Cardiac septum (tissue), 1 donor: ENCODE measurements at places on chromosomes 13 and 19.

DNA sequence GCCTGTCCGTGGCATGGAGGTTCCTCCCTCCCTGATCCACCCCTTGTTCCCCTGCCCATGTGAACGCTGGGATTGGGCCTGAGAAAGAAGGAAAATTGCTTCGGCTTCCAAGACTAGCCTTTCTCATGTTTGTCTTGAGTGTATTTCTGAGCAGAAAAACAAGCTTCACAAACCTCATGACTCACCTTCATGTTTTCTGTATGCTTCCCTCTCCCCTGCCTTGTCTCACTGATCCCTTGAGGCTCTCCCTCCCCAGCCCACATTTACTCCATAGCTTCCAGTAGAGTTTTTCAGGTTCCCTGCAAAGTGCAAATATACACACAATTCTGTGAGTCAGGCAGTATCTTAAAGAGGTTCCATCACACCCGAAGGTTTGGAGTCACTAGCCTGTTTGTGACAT, 572.4 kb downstream of the UQCRFS1 start:
- no peak for DNase-seq

DNA sequence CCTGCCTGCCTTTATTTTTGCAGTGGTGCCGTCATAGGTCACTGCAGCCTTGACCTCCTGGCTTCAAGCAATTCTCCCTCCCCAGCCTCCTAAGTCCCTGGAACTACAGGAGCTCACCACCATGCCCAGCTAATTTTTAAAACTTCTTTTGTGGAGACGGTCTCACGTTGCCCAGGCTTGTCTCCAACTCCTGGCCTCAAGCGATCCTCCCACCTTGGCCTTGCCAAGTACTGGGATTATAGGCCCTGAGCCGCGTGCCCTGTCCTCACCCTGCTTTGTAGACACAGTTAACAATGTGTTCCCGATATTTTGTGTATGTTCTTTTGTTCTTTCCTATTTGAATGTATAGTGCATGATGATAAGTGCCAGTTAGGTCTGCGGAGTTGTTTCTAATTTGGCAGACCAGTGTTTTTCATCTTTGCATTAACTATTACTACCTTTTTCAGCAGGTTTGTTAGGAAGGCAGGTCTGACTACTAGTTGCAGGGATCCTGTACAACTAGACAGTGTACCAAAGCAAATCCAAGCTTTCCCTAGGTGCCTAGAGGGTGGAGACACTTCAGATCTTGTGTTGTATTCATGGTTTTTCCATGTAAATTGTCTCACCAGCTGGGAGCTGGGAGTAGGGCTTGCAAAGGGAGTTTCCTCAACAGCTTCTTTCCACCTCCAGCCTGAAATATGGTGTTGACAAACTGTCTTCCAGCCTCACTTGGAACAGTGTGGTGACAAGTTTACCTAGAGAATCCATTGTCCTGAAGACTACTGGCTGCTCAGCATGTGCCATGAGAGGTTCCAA, 9.5 kb upstream of the WTIP start:
- DNase-seq: no peak

DNA sequence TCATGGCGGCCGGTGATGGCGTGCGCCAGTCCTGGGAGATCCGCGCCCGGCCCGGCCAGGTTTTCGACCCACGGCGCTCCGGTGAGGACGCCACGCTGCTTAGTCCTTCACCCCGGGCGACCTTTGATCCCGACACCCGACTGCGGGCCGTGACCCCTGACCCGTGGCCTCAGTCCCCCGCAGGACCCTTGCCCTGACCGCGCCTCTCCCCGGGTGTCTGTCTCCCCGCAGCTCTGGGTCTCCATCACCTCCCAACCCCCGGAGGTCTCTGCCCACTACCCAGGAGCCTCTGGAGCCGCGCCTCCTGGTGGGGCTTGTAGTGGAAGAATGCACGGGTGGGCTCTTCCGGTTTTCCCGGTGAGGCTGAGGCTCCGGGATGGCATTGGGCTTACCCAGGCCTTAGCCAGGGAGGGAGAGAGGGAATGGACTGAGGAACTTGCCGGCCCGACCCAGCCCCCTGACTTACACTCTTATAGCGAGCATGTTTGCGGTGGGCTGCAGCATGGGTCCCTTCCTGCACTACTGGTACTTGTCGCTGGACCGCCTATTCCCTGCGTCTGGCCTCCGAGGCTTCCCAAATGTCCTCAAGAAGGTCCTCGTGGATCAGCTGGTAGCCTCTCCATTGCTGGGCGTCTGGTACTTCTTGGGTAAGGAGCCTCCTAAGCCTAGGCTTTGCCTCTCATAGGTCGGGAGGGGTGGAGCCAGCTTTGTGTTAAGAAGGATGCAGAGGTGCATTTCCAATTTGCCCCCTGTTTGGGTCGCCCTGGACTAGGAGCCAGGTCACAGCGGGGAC, 566 bp downstream of the MPV17L2 start:
- no peak for DNase-seq

DNA sequence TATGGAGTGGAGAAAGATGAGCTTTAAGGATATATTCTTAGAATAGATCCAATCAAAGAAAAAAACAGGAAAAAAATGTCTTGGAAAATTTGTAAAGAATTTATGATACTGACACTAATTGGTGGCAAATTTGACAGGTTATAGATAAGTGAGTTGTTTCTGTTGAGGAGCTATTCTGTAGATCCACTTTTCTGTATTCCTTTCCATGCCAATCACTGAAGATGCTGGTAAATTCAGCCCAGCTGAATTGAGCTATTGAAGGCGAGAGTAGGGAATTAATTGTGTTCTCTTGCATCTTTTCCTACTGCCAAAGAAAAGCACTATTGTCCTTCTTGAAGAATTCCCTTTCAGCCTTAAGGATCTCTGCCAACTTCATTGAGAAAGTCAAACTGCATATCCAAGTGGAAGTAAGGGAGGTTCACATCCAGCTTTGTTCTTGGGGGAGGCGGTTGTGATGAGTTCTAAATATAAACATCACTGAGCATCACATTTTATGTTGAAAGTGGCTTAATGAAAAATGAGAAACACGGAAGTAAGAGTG, 113.1 kb downstream of the PCDH9 start:
- DNase-seq: no peak

- no peak for DNase-seq
Observed at GRCh38 chr19:34305221-34306083, 51.1 kb downstream of the GARRE1 start.

DNA sequence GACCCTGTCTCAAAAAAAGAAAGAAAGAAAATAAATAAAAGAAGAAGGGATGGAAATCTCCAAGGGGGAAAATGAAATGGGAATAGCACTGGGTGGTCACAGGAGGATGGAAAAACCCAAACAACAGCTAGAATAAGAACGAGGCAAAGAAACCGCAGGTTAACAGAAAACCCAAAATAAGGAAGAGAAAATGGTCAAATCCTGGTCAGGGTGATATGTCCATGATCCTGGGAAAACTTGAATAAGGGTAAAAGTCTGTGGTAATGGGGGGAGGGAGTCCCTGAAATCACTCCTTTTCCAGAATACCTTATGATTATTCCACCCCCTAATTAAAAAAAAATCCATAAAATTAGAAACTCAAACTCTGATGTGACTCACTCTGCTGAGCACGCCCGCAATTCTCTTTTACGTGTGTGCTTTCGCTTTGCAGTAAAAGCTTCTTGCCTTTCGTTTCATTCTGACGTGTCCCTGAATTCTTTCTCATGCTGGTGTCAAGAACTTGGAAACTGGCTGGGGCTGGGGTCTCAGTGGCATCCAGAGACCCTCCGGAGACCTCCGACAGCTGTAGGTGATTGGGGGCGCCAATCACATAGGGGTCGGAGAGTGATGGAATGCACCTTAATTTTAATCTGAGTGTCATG, 4.3 kb upstream of the NAXD start:
- DNase-seq: no peak

GRCh38 chr19:28502879-28503734, 709.8 kb downstream of the UQCRFS1 start:
- no peak for DNase-seq

GRCh38 chr13:101144808-101145419, 271.4 kb downstream of the NALCN start:
- no peak for DNase-seq

- no peak for DNase-seq
Observed at GRCh38 chr19:44925114-44925891, 10.9 kb downstream of the APOC1 start.

DNA sequence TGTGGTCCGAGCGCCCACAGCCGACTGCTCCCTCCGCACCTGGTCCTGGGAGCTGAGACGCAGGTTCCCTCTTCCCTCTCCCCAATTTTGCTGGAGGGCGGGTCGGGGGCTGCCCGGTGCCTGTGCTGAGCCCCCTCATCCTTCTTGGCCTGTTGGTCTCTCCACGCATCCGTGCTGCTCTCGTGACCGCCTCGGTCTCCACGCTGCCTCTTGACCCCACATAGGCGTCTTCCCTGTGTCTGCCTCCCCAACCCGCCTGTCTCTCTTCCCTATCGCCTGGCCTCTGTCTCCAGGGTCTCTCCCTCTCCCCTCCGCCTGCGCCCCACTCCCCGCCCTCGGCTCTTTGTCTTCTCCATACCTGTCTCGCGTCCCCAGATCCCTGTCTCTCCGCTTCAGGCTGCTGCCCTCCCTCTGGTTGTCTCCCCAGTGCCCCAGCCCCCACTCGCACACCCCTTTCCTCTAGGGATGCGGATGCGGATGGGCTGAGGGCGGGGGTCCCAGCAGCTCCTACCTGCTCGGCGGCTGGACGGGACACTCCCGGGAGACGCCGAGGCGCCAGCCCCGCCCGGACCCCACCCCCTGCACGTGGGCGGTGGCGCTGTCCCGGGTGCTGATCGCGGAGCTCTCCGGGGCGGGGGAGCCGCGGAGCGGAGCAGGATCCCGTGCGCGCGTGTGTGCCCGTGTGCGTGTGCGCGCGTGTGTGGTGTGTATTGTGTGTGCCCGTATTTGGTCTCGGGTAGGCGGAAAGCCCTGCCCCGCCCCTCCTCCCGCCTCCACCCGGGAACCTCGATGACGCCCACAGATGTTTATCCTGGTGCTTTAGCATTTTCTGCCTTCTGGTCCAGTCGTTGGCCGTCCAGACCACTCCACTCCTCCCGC, at the start of gene SYT5:
SYT5 (minus strand) TSS at position 684 of the 879 bp plus-strand sequence. CDS start 1,248 bp downstream, outside the sequence.
- no peak for DNase-seq

- DNase-seq: no peak
Observed at GRCh38 chr13:112685896-112686295, 3.9 kb upstream of the ATP11A start.

- no peak for DNase-seq
Observed at GRCh38 chr13:23621316-23621645, 51.1 kb downstream of the TNFRSF19 start.

DNA sequence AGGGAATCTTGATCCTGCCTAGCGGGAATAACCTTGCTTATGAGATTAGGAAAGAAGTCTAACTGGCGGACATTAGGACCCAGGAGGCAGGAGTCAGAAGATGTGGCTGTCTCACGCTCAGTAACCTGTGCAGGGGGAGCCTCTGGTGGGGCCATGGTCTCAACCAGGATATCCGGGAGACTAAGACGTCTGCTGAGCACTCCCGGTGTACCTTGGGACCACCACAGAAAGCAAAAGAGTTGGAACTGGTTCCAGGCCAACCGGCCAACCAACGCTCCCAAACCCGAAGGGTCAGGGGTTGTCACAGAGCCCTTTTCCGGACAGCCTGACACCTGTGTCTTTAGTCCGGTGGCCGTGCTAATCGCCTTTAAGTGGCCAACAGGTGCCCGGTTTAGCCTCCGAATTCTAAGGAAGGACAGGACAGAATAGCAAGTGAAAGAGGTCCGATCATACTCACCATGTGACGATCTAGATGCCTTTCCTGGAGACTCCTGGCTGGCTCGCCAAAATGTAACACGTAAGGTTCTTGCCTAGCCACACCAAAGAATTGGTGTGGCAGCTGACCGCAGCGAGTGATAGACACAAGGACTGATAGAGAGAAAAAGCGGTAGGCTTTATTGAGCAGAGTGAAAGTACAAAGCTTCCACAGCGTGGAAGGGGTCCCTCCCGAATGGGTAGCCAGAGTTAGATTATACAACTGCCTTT, 103.9 kb upstream of the DIAPH3 start:
- no peak for DNase-seq

- DNase-seq: no peak
Observed at GRCh38 chr13:67713571-67713970, 483.4 kb upstream of the PCDH9 start.

- DNase-seq: peak; percentile 63
Observed at GRCh38 chr19:16922949-16923348, 34.1 kb downstream of the F2RL3 start.

DNA sequence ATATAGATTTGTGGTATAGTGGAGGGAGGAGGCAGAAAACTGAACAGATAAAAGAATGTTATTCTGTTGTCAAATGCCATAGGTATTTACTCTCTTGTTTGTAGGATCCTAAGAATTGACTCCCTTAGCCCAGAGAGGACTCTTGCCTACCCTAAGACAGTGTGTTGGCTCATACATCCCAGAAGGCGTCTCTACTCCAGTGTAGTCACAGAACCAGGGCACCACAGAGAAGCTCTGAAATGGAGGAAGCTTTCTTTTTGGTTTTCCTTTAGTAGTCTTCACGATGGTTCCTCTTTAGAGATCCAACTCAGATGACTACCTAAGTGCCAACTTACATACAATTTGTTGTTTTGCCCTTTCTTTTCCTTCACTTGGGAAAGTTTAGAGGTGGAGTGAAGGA, 14.0 kb downstream of the GPR183 start:
- no peak for DNase-seq

GRCh38 chr19:51439021-51439465, 19.2 kb downstream of the SIGLEC8 start:
- no peak for DNase-seq

GRCh38 chr13:77583581-77583980, 48.1 kb downstream of the SCEL start:
- DNase-seq: no peak

- no peak for DNase-seq
Observed at GRCh38 chr19:34325181-34325580, 39.8 kb upstream of the GPI start.

DNA sequence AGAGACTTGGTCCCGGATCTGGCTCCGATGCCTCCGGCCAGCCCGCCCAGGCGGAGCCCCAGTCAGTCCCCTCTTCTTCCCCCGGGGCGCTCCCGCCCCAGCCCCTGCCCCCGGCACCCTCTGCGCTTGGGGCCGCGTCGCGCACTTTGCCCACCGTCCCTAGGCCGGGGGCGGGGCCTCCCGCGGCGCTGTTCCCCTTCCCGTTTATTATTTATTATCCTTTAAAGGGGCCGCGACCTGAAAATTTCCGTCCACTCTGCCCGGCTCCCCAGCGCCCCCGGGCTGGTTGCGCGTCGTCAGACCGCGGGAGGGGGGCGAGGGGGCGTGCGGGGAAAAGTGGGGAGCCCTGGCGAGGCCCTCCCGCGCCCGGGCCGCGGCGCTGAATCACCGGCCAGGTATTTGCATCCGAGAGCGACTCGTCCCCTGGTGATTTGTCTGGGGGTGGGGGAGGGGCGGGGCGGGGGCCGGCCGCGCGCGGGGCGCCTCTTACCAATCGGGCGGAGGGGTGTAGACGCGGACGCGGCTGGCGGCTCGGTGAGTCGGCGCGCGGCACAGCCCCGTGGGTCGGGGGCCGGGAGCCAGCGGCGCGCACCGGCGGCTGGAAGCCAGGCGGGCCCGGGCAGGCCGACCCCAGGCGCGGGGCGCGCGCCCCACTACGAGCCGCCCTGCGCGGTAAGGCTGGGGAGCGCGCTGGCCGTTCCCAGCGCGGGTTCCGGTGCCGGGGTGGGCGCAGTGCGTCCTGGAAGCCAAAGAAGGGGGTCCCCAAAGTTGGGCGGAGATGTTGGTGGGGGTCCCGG, at the start of gene ARID3A:
ARID3A (plus strand) TSS at position 510 of the 797 bp plus-strand sequence. CDS start 3,494 bp downstream, outside the sequence.
- DNase-seq: peak; percentile 90
